ENCODE measurements at places on chromosomes 2 and 18.

- DNase-seq, result no peak
Measured at GRCh38 chr2:71504611-71505010, 51.2 kb downstream of the DYSF start.

DNA sequence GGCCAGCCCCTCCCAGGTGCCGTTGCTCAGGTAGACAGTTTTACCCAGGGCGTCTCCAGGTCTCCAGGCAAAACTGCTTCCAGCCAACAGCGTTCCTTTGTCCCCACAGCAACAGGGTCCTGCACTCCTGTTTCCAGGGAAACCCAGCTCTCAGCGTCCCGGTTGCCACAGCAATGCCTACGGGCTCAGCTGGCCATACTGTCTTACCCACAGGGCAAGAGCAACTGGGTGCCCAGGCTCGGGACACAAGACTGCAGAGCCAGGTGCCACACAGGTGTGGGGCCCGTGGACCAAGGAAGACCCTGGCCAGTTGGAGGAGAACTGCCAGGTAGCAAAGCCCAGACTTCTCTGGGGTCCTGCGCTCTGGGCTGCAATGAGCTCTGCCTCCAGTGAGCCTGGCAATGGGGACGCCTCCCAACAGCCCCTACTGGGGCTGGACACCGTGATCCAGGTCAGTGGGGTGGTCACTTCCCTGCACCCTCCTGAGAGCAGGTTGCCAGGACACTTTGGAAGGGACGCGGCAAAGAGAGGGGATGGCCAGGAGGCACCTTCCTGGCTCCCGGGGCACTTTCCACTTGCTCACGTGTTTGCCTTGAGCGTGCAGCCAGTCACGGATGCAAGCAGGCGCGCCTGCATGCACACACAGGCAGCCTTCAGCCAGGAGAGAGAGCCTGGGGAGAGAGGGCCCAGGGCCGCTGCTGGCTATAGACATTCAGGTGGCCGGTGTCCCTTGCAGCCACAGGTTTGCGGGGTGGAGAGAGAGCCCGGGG lies at the start of gene CROCC2:
TSS of gene CROCC2 (plus strand) at position 196 of the 770 bp plus-strand sequence. CDS start at position 374, 178 bp downstream.
- no peak for DNase-seq

GRCh38 chr18:61991836-61992235 lies 99.0 kb upstream of the RNF152 start:
- DNase-seq, result no peak

DNA sequence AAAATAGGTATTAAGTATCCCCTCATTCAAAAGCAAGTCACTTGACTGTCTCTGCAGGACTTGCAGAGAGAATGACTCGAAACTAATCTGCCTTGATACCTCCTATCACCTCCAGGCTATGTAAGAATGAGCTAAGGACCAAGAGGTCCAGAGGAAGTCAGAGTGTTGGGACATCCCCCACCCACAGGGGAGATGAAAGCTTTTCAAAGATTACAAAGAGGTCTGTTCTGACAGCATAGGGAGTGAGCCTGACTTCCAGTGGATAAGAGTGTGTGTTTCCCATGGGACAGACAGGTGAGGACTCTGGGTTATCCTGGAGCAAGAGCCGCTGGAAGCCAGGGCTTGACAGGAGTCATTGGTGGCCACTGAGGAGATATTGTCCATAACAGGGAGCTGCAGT lies 85.0 kb upstream of the TACR1 start:
- DNase-seq, result no peak

GRCh38 chr2:18237298-18237697 lies 323.2 kb downstream of the RDH14 start:
- no peak for DNase-seq

GRCh38 chr18:78624646-78625279 lies 354.9 kb upstream of the SALL3 start:
- DNase-seq, result no peak
